ENCODE measurements at places on chromosomes 1 and 21.

DNA sequence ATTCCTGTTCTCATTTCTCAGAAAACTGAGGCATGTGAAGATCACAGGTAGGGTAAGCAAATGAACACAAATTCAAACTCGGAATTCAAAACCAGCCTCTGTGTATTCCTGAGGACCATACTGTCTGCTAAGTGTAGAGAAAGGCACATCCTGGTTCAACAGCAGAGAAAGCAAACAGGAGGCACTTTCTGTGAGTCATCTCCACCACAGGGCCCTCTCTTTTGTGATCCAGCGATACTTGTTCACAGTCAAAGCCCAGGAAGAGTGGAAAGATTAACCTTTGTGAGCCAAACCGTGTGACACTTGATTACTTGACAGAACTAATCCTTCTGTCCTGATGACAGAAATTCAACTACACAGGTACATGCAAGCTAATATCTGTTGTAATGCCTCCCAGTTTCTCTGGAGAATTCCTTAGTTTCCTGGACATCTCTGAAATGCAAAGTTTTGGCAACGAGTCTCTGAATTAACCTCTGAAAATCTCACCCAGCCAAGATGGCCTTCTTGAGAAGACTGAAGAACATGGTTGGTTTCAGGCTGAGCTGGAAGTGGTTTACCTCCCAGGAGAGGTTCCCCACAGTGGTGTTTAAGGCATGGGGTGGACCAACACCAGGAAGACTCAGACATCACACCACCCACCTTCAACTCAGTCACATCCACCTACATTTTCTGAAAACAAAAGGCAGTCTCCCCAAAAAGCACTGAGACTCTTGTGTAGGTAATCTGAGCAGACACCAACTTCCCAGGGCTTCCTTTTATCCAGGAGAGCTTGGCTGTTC lies 98.2 kb upstream of the ERG start:
- no peak for DNase-seq

- no peak for DNase-seq
These were observed 116.4 kb downstream of the USH2A start for GRCh38 chr1:216306830-216307229.

- no peak for DNase-seq
These were observed 11.9 kb downstream of the PHTF1 start for GRCh38 chr1:113747376-113747775.

DNA sequence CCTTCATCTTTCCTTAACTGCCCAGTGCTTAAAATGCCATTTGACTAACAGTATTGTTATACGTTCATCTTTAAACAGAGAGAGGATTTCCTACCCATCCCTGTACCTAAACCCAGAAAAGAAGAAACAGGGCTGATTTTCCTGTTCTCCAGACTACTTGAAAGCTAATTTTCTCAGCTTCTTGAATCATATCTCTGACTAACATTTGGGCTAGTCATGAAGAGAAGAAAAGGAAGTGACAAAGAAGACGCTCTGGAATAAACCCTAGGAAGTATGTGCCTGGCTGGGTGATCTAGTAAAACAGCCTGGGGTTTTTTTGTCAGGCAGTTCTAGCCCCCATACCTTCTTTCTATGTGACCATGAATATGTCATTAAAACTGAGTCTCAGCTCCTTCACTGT lies 44.8 kb upstream of the SGIP1 start:
- no peak for DNase-seq

DNA sequence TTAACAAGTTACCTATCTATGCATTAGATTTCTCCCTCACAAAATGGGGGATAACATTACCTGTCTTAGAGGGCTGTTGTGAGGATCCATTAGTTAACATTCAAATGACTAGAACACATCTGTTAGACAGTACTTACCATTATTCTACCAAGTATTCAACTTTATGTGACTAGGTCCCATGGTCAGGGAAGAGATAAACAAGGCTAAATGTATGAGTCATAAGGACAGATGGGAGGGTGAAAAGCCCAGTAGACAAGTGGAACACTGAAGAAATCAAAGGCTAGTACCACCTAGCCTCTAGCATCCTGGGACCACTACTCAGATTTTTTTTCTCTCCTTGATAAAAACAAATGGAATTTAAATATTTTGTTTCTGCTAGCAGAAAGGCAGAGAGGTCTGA lies 9.0 kb upstream of the VHLL start:
- DNase-seq, result no peak

- no peak for DNase-seq
These were observed 2.4 kb downstream of the BEST4 start for GRCh38 chr1:44785501-44786137.

DNA sequence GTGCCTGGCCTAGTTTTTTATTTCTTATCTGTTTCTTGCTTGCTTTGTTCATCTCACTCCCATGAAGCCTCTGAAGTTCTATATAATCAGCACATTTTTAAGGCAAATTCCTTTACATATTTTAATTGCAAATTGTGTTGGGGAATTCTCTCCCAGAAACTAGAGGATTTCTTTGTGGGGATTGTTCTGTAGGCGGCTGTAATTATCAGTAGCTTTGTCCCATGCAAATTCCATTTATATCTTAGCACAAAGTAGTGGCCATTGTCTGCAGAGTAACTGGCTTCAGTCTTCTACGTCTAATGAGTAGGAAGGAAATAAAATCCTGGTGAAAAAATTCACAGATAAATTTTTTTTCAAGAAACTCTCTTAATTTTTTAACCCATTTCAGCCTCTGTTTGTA lies 35.7 kb downstream of the CLEC20A start:
- no peak for DNase-seq

- DNase-seq, result no peak
These were observed 11.5 kb downstream of the RRAGC start for GRCh38 chr1:38848071-38848470.

DNA sequence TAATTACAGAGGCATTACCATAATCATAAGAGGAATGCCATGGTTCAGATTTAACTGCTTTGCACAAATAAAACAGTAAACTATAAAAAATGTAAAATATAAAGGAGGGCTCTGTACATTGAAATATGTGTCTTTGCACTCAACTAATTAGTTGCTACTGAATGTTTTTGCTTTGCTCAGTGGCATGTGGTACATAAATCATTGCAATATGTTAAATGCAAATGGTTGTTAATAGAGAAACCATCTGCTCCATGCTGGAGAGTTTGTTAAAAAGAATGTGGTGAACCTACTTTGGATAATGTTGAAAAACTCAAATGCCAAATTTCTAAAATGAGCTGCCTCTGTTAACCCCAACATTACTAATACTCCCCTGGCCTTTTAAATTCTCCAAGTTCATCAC lies 201.5 kb downstream of the NTNG1 start:
- no peak for DNase-seq

GRCh38 chr1:205346956-205347574 lies 9.7 kb downstream of the KLHDC8A start:
- no peak for DNase-seq

DNA sequence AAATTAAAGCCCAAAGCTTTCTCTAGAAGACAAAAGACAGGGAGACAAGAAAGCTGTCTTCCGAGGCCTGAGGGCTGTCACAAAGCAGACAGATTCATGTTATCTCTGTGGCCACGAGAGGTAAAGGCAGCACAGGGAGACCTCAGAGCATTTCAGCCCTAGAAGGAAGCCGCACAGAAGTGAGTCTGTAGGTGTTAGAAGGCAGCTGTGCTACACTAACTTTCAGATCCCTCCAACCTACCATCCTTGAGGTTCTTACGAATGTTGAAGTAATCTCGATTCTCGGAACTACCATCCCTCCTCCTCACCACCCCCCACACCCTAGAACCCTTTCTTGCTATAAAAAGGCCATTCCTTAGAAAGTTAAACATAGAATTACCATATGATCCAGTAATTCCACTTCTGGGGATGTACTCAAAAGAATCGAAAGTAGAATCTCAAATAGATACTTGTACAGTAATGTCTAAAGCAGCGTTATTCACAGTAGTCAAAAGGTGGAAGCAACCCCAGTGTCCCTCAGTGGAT lies 21.5 kb upstream of the LYST start:
- peak; percentile 80 for DNase-seq

GRCh38 chr1:218496561-218496960 lies 151.4 kb downstream of the TGFB2 start:
- no peak for DNase-seq
